Daoy (cell line): ENCODE measurements at places on chromosomes 6 and 20. TPM values are rescaled to one million over a fixed set of nuclear protein-coding genes. Genes with fewer than 3 reads are reported as not detected.

DNA sequence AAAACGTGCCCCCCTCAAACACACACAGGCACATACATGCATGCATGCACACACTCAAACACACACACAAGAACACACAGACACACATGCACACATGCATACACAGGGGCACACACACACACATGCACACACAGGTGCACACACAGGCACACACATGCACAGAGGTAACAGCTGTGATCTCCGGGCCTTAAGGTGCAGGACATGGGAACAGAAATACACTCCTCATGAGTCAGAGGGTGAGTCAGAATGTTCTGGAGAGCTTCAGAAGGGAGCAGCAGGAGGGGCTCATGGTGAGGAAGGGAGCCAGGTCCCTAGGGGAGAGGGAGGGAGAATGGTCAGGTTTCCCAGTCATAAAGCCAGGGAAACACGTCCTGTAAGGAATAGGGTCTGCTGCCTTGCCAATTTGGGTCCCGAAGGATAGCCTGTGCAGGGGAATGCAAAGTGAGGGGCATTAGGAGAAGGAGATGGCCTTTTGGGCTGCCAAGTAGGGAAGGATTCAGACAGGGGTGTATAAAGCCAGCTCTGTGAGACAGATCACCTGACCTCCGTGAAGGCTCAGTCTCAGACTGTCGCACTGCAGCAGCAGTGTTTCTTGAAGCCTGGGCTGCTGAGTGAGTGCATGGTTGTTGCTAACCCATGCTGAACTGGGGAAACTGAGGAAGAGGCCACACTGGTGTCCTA lies 123.9 kb downstream of the MAFB start:
- peak; percentile 80 for DNase-seq

DNA sequence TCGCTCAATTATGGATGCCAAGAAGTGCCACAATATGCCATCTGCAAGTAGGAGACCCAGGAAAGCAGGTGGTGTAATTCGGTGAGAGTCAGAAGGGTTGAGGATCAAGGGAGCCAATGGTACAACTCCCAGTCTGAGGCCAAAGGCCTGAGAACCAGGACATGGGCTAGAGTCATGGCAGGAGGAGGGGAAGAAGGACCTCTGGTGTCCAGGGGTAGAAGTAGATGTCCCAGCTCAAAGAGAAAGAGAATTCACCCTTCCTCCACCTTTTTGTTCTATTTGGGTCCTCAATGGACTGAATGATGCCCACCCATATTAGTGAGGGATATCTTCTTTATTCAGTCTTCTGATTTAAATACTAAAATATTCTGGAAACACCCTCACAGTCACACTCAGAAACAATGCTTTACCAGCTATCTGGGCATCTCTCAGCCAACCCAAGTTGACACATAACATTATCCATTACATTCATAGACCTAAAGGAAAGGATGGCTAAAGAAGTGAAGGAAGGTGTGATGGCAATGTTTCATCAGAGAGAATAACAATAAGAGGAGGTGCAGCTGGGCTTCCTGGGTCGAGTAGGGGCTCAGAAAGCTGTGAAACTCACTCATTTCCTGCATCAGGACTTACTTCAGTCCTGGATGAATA lies 21.2 kb upstream of the HLA-DQA1 start:
- no peak for DNase-seq

DNA sequence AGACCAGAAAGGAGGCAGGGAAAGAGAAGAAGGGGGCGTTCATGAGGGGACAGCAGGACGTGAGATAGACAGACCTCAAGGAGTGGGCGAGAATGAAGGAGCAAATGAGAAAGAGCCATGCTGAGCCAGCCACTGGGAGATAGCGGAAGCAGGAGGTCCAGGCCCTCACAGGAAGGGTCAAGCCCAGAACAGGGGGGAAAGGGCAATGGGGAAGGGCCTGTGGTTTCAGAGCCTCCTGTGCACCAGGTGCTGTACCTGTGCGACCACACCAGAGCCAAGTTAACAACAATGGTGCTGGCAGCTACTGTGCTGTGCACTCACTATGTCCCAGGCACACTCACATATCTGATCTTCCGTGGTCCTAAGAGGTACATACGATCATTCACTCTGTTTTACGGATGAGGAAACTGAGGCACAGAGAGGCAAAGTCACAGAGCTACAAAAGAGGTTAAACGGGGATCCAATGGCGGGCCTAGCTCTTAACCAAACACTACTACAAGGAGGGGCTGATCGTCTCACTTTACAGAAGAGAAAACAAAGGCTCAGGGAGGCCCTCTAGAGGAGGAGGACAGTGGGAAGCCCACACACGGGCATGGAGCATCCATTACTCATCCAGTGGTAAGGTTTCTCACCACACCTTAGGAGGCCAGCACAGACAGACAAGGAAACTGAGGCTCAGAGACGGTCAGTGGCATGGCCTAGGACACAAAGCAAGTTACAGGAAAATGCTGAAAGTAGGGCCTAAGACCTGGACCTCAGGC lies 129.1 kb downstream of the PREX1 start:
- DNase-seq: peak; percentile 10

- DNase-seq: no peak
These were observed 7.4 kb downstream of the IBTK start for GRCh38 chr6:82240186-82240585.

- no peak for DNase-seq
These were observed 83.4 kb downstream of the OPN5 start for GRCh38 chr6:47865206-47865605.

GRCh38 chr6:1784422-1784884 lies 174.7 kb downstream of the FOXC1 start:
- DNase-seq: no peak

- DNase-seq: peak; percentile 72
These were observed at the start of gene NRN1 for GRCh38 chr6:6006428-6007365. TSS of gene NRN1 (minus strand) at chr6:6006925. CDS start at chr6:6006749, 176 bp downstream.

DNA sequence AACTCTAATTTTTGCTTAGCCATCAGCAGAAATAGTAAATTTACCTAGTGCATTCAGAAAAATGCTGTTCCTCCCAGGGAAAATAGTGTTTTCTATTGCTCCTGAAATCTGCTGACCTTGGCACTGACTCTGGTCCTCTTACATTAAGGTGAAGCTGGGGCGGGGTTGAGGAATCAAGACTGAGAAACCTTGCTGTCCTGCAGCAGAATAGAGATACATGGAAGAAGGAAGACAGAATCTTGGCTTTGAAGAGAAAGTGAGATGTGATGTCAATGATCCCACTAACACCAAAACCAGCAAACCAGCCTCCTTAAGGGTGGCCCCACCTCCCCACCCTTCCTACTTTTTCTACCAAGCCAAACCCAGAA lies 840 bp upstream of the LY86 start:
- no peak for DNase-seq

DNA sequence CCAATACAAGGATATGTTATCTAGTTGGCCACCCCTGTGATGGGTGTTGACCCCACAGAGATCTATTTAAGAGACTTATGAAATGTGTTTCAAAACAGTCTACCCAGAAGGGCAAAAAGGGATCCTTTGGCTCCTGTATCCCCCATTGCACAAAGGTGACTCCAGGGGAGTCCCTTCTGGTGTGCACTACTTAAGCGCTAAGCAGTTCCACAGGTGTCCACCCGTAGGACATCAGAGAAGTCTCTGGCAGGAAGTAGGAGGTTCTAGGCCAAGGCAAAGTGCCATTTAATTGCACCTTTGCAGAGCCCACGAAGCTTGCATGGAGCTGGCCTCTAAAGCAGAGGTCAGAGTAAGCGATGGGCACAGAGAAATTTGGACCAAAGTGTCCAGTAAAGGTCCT lies 147.7 kb downstream of the MRPL14 start:
- no peak for DNase-seq

- peak; percentile 48 for DNase-seq
These were observed 99.4 kb downstream of the YTHDF1 start for GRCh38 chr20:63116412-63117106.

DNA sequence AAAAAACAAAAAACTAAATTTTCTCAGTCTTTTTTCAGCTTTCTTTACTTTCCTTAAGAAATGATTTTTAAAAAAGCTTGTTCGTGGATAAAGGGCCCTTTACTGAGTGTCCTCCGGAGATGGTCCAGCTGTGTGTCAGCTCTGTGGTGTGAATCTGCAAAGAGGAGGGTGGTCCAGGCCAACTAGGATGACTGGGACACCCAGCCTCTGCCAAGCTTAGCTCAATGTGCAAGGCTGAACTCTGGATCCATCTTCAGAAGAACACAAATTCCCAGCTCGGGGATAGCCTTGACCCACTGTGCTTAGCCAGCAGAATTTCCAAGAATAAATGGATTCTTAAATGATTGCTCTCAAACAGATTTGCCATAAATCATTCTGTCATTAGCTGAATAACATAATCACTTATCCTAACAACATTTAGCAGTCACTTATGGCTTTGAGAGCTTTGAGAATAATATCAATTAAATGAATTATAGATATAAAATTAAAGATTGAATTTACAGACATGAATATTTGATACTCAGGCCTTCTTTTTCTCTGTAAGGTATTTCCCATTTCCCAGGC lies 14.2 kb upstream of the CALHM5 start:
- no peak for DNase-seq

- DNase-seq: peak; percentile 51
These were observed 21.9 kb upstream of the C6orf62 start for GRCh38 chr6:24740861-24741260.

GRCh38 chr6:3380344-3381232 lies 76.3 kb downstream of the SLC22A23 start:
- no peak for DNase-seq

DNA sequence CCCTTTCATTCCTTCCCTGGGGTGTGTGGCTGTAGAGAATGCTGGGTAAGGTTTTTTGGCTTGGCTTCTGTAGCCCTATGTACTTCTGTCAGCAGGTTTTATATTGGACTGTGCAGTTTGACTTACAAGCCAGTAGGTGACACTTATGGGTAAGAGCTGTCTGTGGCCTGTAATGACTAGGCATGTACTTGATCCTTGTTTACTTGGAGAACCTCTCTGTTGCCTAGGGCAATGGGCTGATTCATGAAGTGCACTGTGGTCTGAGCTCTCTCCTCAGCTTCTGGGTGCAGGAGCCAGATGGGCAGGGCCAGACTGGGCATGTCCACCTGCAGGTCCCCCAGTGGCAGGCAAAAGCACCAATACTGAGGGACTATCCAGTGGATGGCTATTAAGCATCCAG lies 544.6 kb downstream of the ADGRB3 start:
- no peak for DNase-seq

Gene ANKEF1
- 5.2 and 6.6 TPM in 2 replicates for total RNA-seq

Gene MYH7B
- not detected in 2 replicates for total RNA-seq

Gene IFNGR1
- total RNA-seq: 31.1 and 35.1 TPM in 2 replicates

Gene PAX1
- total RNA-seq: under 0.01 and 0.12 TPM in 2 replicates
